Activated CD4-positive, alpha-beta T cell treated with anti-CD3 and anti-CD28 coated beads, Interleukin-2, amount 10 ng/mL, durations not matched to agents 24 days and 14 days (primary cell): ENCODE measurements at places on chromosomes 2 and 18. TPM values are rescaled to one million over a fixed set of nuclear protein-coding genes. Genes with fewer than 3 reads are reported as not detected.

DNA sequence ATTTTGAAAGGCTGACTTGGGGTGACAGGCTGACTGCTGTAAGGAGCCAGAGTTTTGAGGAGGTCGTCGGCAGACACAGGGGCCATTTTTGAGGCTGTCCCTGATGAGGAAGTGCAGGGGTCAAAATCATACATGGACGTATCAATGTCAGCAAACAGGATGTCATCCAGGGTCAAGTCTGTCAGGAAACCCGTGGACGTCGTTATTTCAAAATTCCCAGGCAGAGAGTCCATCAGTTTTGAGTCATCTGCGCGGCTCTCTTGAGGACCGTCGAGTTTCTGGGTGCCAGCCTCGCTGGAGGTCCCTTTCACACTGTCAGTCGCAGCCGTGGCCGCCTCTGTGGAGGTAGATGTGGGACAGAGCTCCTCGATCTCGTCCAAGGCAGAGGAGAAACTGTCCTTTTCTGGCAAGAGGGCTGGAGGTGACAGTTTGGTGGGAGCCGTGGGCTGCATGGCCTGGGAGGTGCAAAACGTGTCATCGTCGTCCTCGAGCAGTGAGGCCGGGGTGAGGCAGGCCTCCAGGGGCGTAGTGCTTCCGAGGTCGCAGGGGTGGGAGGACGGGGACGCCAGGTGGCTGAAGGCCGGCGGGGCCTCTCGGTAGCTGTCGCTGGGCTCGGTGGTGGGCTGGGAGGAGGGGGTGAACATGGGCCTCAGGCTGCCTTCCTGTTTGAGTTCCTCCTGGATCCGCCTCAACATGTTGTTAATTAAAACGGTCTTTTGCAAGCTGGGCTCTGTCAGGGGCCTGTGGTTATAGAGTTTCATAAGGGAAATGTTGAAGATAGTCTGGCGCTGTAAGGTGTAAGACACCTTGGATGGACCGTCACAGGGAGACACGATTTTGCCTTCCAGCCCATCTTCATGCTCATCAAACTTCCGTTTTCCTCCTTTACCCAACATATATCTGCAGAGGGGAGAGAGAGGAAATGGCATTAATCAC, 17.5 kb downstream of the SERTAD2 start:
- peak overlapping the region; percentile 68 for H3K4me3 ChIP-seq
- no peak for DNase-seq
- H3K36me3 ChIP-seq: peaks cover 35% of the 10 kb centered on the region
- no peaks in the 10 kb centered on the region for H3K27me3 ChIP-seq
- H3K4me1 ChIP-seq: peaks cover 51% of the 10 kb centered on the region
- peak overlapping the region; percentile 84 for H3K27ac ChIP-seq

DNA sequence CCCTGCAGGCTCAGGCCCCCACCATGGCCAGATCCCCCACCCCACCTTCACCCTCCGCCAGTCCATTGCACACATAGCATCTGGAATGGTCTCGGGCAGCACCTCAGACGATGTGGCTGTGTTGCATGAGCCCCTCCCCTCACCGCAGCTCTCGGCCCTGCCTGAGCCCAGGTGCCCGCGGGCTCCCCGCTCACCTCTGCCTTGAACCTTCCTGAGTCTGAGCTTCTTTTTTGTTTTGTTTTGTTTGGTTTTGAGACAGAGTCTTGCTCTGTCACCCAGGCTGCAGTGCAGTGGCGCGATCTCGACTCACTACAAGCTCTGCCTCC, 20.1 kb downstream of the RRM2 start:
- H3K27me3 ChIP-seq: no peaks in the 10 kb centered on the region
- peaks cover 33% of the 10 kb centered on the region for H3K36me3 ChIP-seq
- H3K4me3 ChIP-seq: no peak overlapping the region

DNA sequence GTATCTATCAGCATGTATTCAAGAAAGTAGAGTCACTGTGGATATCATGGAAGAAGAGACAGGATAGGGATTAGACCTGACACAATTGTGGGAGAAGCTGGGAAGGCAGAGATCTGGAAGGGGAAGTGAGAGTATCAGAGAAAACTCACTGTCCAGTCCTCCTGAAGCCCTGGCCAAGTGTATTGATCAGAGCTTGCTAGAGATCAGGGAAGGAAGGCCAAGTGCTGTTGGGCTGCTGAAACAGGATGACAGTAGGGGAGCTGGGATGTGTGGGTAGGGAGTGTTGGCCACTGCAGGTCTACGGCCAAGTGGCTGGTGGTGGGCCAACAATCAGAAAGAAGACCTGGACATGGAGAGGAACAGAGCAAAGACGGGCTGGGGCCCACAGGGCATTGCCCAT, 26.3 kb upstream of the TTR start:
- H3K36me3 ChIP-seq: no peaks in the 10 kb centered on the region
- DNase-seq: no peak
- H3K27ac ChIP-seq: no peak overlapping the region

ALS2 gene
- total RNA-seq: 10.7 and 11.3 TPM in 2 replicates
